ENCODE measurements at places on chromosomes 2 and 18.

DNA sequence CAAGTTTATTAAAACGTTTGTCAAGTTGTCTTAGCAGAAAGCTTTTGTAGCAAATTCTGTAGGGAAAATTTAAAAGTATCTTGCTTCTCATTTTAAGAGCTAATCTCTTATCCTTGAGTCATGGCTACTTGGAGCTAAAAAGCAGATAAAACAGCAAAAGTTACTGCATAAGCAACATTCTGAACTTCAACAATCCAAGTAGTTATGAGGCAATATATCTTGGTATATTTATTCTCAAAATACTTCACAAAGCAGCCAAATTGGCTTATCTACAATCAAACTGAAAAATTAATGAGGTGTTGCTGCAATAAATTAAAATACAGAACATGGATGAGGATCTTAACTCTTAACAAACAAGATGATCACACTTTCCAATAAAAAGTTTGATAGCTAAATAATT is 306.5 kb downstream of the PIEZO2 start:
- no peak for DNase-seq

GRCh38 chr2:1140389-1141003 is 189.8 kb downstream of the SNTG2 start:
- no peak for DNase-seq

GRCh38 chr18:46485675-46486194 is 171.3 kb downstream of the LOXHD1 start:
- no peak for DNase-seq

GRCh38 chr2:175937216-175937615 is 64.9 kb downstream of the LNPK start:
- no peak for DNase-seq

DNA sequence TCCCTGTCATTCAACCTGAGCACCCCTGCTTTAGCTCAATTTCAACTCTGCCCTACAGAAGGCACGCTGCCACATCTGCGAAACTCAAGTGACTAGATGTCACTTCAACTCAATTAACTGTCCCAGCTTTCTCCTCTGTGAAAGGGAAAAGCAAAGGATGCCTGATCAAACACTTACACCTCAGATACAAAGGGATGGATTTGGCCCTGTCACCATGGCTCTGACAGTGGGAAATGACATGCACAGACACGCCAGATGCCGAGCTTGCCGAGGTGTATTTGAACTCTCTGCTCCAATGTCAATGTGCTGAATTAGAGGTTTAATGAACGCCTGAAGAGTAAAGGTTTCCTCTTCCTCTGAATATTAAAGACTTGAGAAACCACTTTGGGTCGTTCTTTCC is 481.1 kb downstream of the CBLN2 start:
- DNase-seq, result no peak

GRCh38 chr2:206482633-206483032 is 39.3 kb downstream of the ADAM23 start:
- DNase-seq, result no peak

DNA sequence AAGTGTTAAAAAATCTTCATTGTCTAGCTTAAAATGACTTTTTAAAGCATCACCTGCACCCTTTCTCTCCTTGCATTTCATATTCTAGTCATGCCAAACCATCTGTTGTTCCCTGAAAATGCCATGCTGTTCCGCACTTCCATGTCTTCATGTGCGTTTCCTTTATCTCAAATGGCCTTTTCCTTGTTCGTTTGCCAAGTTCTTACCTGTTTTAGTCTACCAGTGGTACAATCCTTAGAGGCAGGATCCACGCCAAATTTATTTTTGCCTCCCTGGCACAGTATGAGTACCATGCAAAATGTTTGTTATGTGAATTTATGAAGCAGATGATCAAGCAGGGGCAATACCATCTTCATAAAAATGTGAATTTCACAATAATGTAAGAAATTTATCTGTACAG is 37.0 kb downstream of the TMEFF2 start:
- no peak for DNase-seq

DNA sequence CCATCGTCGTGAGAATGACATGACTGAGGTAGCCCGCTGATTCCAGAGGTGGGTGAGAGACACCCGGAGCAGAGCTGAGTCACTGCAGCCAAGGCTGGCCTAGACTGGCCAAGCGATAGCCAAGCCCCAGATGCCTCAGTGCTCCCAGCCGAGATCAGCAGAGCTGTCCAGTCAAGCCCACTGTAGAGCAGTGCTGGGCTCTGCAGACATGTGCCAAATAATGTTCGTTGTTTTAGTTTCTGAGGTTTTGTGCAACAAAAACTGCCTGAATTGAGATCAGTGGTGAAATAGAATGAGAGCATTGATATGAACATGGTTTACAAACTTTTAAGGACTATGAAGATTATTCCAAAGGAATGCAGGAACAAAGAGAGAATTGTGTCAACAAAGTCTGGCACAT is 42.1 kb downstream of the INSIG2 start:
- DNase-seq, result no peak

- no peak for DNase-seq
These were observed 79.1 kb upstream of the KLHL14 start for GRCh38 chr18:32851936-32852335.

- no peak for DNase-seq
These were observed 584.0 kb downstream of the SATB2 start for GRCh38 chr2:198873503-198874471.

- no peak for DNase-seq
These were observed 18.3 kb downstream of the CLHC1 start for GRCh38 chr2:55213822-55214221.

GRCh38 chr2:215577356-215577755 is 141.5 kb upstream of the FN1 start:
- DNase-seq, result no peak

DNA sequence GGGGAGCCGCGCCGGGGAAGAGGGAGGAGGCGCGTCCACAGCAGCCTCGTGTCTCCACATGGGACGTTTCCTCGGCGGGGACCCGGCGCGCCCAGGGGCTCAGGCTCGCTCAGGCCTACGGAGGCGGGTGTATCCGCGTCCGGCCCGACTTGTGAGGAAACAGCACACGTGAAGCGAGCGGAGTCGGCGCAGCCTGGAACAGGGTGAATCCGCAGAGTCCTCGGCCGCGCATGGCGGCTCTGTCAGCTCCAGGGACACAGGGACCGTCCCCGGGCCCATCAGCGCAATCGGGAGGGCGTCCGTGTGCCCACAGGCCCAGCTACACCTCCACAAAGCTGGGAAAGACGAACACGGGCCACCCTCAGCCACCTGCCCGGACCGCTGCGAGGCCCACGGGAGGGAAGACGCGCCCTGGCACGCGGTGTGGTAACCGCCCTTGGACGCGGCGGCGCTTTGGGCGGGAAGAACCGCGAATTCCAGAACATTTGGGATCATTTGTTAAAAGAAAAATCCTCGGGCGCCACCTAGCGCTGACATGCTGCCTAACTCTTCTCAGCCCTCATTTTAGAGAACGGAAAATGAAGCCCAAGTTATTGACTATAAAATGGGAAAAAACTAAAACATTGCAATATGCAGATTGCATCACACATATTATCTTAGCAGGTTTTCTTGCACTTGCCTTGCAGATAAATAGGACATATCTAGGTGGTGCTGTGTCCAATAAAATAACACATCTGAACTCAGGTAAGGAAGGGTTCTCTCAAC is 40.4 kb downstream of the TMEM18 start:
- DNase-seq, result peak; percentile 51

GRCh38 chr18:59866551-59867269 is 33.1 kb upstream of the PMAIP1 start:
- DNase-seq, result no peak

GRCh38 chr2:224518806-224519580 is 66.2 kb downstream of the CUL3 start:
- no peak for DNase-seq

- DNase-seq, result no peak
These were observed 326.1 kb downstream of the RNF144A start for GRCh38 chr2:7243276-7243675.

DNA sequence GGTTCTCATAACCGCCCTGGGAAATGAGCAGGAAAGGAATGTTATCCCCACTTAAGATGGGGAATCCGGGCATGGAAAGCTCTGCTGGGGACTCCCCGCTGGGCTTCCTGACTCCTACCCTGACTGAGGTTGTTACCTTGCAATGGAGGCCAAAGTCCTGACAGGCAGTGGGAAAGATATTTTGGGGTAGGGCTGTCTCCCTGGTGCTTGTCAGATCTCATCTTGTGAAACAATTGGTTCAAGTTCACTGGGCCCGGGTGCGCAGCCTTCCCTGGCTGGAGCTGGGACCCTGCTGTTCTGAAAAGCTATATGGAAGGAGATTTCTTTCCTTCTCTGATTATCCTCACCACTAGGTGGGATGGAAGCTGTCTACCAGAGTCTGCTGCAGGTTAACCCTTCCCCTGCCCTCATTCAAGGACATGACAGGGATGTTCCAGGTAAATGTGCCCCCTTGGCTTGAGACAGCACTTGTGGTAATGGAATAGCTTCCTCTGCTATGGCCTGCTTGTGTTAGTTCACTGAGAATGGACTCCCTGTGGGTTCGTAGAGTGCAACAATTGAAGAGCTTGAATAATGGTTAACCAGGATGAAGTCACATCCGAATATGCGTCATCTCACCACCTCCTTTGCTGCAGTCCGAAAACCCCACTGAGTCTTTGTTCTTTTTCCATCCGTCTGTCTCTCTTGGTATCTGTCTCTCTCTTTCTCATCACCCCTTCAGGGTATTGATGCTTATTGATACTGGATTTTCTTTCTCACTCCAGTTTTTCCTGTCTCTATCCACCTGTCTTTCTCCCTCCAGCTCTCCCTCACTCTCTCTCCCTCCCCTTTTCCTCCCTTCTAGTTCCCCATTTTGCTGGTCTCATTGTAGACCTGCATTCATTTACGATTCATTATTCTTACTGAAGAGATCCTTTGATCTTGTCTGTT is 67.8 kb upstream of the EPAS1 start:
- no peak for DNase-seq

- no peak for DNase-seq
These were observed 114.9 kb downstream of the PMS1 start for GRCh38 chr2:189899101-189899500.

GRCh38 chr2:233422050-233422639 is 67.9 kb downstream of the DGKD start:
- no peak for DNase-seq

DNA sequence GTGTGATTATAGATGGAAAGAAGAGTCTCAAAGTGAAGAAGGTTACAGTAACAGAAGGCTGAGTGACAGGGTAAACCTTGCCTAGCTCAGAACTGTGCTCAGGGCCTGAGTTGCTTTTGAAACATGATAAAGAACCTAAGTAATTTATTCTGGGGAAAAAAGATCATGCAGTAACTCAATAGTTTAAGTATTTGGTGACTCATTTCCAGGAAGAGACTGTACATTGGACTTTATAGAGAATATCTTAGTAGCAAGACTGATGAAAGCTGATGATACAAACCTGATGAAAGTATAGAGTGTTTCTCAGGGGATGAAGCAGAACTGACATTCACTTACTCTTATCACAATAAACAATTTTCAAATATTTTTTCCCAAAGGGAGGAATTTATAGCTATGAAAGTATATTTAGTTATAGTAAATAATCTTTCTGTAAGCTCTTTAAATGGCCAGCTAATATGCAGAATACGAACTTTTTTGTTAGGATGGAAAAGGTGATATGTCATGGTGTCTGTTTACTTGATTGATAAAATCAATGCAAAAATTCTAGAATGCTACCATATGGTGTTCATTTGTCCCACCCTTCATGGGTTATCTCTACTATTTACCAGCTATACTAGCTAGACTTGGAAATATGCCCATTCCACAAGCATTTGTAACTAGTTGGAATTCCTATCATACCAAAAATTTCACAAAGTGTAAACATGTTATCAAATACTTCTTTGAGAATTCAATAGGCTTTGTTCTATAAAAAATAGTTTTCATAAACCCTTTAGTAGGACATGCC is 1265.5 kb upstream of the ACVR2A start:
- no peak for DNase-seq

DNA sequence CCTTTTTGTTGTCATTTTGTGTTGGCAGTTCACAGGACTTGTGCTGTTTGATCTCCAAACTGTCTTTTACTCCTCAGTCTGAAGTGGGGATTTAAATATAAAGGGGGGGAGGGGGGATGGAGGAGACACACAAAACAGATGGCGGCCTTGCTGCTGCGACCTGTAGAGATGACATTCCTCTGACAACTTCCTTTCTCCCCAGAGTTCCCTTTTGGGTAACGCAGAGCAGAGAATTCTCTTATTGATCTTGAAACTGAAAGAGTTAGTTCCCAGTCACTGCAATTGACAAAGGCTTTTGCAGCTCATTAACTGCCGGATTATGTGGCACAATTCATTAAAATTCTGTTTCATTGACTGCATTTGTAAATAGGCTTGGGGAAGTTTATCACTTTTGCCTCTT is 279.3 kb downstream of the TSN start:
- no peak for DNase-seq

DNA sequence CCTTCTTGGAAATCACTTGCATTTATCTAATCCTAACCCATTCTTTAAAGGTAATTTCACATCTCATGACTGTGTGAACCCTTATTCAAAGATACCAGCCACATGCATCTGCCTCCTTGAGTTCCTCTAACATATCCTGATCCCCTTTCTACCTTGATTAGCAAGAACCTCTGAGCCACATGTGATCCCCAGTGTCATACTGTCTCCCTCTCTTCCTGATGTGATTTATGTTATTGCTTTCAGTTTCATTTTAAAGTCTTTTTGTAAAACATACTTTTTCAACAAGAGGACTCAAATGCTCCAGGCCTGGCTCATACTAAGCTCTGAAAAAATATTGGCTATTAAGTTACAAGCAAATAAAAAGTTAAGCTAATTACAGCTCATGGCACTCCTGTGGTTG is 470.1 kb downstream of the DLGAP1 start:
- no peak for DNase-seq

- no peak for DNase-seq
These were observed 339.9 kb upstream of the NCKAP5 start for GRCh38 chr2:133908171-133908570.

- DNase-seq, result no peak
These were observed 57.8 kb downstream of the C2orf76 start for GRCh38 chr2:119308793-119309330.

DNA sequence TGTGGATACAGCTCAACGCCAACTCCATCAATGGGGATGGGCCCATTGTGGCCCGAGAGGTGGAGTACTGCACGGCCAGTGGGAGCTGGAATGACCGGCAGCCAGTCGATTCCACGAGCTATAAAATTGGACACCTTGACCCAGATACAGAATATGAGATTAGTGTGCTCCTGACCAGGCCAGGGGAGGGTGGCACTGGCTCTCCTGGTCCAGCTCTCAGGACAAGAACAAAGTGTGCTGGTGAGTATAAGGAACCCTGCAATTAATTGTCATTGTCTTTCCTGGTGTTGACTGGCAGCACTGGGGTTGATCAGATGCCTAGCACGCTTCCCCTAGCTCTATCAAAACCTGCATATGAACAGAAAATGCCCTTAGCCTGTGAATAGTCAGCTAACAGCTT is 388.1 kb downstream of the PTPRM start:
- DNase-seq, result no peak

- DNase-seq, result no peak
These were observed 159.5 kb upstream of the ZNF516 start for GRCh38 chr18:76654577-76654976.
